Hindlimb muscle (tissue), 1 donor: ENCODE measurements at places on chromosomes 1 and 21.

- DNase-seq = no peak
Observed at GRCh38 chr1:116693759-116694480, 26.4 kb upstream of the IGSF3 start.

DNA sequence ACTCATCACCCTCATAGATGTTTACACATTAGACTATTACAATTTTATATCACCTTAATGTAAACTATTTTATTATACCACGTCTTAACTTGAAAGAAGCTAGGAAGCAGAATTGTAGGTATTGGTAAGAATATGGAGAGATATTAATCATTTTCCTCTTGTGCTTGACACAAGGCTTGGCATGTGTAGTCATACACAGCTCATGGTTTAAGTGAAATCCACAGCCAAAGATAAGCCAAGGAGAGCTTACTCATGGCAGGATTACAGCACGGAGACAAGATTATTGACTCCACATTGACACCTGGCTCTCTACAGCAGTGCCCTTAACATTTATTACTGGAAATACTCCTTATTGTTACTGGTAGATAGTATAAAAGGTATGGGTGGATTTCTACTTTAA is 68.4 kb upstream of the ADGRL4 start:
- no peak for DNase-seq

GRCh38 chr1:220274251-220274855 is 2.1 kb upstream of the RAB3GAP2 start:
- no peak for DNase-seq

- no peak for DNase-seq
Observed at GRCh38 chr21:39613041-39613934, 548 bp downstream of the B3GALT5 start.

DNA sequence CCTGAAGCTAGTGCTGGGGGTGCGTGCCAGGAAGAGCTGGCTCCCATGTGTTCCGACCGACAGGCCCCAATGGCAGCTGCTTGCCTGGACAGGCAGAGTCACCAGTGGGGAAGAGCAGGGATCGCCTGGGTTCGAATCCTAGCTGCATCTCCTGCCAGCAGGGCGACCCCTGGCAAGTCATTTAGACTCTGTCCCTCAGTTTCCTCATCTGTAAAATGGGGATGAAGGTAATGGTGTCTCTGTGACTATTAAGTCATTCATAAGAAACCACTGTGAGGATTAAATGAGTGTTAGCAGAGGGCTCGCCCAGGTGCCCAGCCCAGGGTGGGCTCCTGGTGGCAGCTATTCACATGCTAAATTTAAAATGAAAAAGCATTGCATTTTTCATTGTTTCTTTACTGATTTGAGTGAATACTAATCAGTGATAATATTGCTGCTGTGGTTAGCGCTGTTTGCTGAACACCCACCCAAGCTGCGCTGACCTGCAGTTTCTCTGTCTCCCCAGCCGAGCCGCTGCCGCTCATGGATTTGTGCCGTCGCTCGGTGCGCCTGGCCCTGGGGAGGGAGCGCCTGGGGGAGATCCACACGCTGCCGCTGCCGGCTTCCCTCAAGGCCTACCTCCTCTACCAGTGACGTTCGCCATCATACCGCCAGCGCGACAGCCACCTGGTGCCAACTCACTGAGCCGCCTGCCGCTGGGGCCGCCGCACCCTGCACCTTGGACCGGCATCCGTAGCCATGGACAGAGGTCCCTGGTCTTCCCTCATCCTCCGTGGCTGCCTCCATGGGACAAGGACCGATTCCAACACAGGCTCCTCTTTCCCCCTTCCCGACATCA is 74.5 kb downstream of the SPSB1 start:
- DNase-seq = no peak
